Stimulated activated naive B cell treated with anti-CD40 and anti-IgM and Interleukin-4, amounts not matched to agents 10 μg/mL and 1 μg/mL and 100 μg/mL, for 72 hours (primary cell): ENCODE measurements at places on chromosomes 1 and 21.
A peak's percentile ranks its signal among the peaks of the same experiment; 100 is the strongest.

DNA sequence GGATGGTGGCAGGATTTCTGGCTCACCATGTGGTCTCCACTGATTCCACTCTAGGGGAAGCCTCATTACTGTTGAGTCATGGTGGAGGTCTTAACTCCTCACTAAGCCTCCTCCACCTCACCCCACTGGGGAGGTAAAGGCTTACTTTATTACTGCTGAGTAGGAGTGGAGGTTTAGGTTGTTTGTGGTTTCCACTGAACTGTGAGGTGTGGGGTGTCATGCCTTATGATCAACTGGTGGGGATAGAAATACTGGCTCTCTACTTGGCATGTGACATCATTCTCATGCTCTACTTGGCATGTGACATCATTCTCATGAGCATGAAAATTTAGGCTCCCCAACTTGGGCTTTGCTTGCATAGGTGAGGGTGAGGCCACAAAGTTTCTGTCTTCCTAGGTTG, 35.6 kb downstream of the COL6A1 start:
- DNase-seq = no peak

DNA sequence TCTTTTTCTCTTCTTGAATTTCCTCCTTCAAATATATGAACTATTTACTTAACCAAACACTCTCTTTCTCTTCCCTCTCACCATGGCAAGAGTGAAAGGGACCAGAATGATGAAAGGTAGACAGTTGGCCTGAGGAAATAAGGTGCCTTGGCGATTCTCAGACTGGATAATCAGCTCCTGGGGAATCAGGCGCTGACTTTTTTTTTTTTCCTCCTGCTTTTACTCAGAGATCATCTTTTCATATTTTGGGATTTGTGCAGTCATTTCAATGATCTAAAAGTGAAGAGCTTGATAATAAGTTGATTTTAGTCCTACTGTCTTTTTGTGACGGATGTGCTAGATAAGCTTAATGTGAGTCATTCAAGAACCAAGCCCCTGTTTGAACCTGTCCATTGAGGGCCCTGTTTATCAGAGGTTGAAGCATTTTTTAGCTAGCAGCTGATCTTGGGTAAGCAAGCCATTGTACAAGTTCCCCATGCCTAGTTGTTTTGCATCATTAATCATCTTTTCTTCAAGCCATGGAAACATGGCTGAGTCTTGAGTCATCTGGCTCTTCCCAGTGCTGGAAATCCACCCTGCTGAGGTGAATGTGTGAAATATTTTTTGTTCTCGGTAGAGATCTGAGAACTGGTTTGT, 40.8 kb downstream of the ITSN1 start:
- DNase-seq = no peak

DNA sequence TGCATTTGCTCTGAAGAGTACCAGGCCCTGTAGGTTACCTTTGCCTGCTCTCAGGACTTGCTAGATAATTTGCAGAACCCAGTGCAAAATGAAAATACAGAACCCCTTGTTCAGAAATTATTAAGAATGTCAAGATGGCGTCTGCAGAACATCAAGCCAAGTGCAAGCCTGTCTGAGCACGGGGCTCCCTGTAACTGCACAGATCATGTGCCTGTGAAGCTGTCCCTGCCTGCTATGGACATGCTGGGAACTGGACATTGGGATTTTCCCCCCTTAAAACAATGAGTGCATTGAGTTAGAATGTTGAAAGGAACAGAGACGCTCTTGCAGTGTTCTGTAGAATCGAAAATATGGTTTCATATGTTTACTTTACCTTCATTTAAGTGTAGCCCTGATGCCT, 2.9 kb downstream of the CLDN14 start:
- no peak for DNase-seq

- no peak for DNase-seq
These were observed 112.4 kb upstream of the VANGL1 start for GRCh38 chr1:115529216-115529897.

DNA sequence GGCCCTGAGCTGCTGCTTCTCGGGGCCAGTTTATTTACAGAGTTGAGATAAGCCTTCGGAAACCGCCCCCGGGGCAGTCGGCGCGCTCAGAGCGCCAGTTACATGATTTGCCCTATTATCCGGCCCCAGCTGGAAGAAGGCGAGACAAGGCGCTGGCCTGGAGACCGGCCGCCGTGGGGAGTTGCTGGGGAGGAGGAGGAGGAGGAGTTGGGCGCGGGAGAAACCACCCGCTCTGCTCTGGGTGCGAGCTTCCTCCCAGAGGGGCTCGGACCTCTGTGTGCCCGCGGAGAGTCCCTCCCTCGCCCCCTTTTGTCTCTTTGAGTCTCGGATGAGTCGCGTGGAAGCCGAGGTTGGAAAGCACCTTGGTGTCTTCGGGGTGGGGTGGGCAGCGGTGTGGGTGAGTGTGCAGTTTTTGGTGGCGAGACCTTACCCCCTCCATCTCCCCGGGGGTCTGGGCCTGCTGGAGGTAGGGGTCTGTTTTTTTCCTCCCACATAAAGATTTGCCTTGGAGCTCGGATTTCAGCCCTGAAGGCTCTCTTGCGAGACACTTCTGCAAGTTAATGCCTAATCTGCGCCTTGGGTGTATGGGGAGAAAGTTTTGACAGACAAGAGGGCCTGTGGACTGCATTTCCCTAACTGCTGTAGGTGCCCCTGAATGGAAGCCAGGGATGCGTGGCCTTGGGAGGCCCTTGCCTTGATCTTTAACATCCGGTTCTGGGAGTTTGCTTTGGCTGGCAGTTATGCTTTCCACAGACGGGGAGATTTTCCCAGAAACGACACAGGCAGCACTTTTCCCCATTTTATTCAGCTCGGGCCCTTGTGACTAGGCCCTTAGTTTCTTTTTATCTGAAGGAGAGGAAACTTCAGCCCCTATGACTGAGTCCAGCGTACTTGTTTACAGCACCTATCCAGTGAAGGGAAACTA, 80.0 kb downstream of the NDUFS5 start:
- DNase-seq = peak; percentile 34

DNA sequence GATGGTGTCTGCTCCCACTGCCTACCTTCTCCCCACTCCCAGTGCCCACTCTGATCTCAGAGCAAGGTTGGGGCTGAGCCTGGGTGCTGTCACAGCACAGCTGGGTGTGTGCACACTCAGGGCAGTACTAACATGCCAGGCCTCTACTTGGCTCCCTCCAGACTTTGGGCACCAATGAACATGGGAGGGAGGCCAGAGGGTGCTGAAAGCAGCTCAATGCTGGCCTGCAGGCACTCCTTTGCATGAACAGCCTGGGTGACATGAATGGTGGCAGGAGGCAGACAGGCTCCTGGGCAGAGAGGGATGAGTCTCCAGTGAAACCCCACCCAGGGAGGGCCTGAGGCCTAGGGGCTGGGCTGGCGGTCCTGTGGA, 25.8 kb upstream of the DENND1B start:
- DNase-seq = no peak

DNA sequence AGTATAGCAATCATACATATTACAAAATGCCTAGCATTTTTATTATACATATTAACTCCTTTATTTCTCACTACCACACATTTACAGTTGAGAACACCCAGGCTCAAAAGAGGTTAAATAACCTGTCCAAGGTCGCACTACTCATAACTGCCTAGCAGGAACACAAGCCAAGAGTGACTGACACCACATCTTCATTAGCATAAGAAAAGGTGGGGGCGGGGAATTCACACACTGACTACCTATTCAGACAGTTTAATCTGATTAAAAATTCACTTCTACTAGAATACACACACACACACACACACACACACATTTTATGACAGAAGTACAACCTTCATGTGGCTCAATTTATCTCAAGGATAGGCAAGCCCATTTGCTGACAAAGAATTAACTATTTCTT, 77.8 kb upstream of the CACHD1 start:
- DNase-seq = no peak

- no peak for DNase-seq
These were observed 224.5 kb downstream of the ST6GALNAC3 start for GRCh38 chr1:76299036-76299435.

GRCh38 chr1:216523449-216524190, 100.4 kb upstream of the USH2A start:
- no peak for DNase-seq

DNA sequence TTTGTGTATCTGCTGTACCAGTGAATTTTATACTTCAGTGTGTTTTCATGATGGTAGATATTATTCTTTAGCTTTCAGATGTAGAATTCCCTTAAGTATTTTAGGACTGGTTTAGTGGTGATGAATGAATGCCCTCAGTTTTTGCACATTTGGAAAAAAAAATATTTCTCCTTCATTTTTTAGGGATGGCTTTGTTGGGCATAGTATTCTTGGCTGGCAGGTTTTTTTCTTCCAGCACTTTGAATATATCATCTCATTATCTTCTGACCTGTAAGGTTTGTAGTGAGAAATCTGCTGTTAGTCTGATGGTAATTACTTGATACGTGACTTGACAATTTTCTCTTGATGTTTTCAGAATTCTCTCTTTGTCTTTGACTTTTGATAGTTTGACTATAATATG, 66.8 kb downstream of the XPR1 start:
- DNase-seq = no peak

DNA sequence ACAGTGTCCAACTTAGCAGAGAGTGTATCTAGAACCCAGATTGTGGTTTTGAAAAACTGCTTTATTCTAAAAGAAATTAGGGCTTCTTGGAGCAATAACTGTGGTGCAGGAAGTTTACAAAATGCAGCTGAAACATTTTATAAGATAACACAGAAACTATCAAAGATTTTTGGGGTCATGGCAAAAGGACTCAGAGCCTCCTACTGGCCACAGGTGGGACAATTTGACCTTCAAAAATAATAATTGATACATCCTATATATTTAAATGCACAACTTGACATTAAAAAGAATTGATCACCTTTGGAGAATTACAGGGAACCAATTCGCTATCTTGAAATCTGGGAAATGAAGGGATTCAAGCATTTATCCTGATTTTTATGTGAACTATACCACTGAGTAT, 235.2 kb downstream of the RPS6KC1 start:
- no peak for DNase-seq

DNA sequence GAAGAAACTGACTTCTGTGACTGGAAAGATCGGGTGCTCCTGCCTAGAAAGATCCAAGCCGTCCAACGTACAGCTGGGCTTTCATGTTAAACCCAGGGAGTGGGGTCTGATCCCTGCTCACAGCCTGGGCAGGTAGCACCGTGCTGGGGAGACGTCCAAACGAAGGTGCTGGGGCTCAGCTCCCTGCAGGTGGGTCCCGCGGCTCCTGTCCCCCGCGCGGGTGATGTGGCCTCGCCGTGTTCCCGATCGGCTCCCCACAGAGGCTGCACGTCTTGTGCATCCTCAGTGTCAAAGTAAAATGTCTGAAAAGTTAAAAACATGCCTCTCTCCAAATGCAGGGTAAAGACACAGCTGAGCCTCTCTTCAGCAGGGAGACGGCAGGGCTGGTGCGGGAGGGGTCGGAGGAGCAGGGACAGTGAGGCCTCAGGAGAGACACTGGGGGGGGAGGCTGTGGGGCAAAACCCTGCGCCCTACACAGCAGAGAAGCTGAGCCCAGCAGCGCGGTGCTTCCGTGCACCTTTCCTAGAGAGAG, 40.1 kb upstream of the COL6A2 start:
- DNase-seq = no peak

DNA sequence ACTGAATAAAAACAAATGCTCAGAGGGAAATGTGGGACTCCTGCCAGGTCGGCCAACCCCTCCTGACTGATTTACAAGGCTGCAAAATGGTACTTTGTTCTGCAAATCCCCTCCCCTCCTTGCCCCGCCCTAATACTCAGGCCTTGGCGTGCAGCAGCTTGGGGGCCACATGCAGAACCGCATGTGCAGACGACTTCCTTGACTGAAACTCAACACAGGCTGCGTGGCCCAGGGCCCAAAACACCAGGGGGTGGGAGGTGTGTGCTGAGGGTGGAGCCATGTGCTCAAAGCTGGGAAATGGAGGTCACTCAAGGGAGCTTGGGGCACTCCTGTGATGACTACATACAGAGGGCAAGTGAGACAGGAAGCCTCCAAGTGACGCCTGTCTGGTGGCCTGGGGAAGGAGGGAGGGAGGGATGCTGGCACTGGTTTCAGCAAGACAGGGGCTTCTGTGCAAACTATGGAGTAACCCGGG, 87.2 kb downstream of the MRPL37 start:
- no peak for DNase-seq

GRCh38 chr1:62045574-62045973, 149.1 kb upstream of the L1TD1 start:
- DNase-seq = no peak

DNA sequence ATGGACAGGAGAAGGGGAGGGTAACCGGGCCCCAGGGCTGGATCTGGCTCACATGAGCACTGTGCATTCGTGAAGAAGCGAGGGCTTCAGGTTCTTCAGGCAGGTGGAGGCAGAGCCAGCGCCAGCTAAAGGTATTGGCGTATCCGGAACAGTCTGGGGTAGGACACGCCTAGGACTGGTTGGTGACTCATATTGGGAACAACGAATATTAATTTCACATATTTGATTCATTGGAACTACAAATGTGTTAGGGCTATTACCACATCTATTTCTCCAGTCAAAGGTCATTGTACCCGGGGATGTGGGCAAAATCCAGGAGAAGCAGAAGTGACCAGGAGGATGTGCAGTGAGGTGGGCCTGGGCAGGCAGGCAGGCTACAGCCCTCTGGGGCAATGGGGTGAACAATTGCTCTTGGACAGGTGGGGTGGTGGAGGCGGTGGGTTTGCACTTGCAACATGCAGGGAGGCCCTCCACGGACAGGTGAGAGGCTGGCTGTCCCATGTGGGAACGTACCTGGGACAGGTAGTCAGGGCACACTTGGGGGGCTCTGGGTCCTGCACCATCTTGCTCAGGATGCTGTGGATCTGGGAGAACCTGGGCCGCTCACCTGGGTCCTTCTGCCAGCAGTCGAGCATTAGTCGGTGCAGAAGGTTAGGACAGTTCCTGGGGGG, 26.7 kb downstream of the CDCA8 start:
- no peak for DNase-seq

GRCh38 chr21:15449556-15449955, 280.2 kb upstream of the USP25 start:
- no peak for DNase-seq

DNA sequence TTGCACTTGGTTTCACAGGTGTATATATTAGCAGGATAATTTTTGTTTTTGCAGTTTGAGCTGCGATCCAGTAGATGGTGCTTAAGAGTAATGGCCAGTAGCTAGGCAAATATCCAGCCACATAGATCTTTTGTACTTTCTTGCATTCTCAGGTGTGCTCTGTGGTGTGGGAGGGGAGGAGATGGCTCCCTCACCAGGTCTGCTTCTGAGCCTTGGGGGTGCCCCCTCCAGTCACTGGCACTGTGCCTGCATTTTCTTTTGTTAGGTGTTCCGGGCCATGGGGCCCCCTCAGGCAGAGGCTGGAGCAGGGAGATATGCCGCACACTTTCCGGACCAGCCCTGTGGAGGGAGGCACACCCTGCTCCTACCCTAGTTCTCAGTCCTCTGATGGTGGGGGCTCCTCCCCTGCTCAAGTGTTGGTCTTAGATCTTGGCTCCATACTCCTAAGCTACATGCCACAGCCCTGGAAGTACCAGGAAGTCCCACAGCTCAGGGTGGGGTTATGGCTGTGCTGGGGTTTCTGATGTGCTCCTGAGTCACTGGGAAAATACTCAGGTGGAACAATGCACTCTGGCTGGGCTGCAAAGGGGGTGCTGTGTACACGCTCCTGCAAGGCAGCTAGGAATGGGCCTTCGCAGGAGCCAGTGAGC, 197.6 kb upstream of the DMRTA2 start:
- DNase-seq = no peak
